ENCODE measurements at places on chromosomes 11 and 22.

DNA sequence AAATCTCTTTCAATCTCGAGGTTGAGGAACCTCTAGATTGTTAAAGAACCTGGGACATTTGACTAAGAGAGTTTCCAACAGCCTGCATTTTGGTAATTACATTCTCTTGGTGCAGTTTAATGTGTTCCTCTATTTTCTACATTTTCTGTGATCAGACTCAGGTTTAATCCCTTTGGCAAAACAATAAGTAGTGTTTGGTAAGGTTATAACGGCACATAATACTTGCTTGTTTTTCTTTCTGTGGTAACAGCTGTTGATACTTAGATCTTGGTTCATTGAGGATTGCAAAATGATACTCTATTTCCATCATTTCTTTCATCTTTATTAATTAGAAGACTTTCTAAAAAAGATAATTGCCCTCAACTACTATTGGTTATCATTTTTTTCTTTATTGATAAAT, 271.3 kb downstream of the SBF2 start:
- no peak for DNase-seq

DNA sequence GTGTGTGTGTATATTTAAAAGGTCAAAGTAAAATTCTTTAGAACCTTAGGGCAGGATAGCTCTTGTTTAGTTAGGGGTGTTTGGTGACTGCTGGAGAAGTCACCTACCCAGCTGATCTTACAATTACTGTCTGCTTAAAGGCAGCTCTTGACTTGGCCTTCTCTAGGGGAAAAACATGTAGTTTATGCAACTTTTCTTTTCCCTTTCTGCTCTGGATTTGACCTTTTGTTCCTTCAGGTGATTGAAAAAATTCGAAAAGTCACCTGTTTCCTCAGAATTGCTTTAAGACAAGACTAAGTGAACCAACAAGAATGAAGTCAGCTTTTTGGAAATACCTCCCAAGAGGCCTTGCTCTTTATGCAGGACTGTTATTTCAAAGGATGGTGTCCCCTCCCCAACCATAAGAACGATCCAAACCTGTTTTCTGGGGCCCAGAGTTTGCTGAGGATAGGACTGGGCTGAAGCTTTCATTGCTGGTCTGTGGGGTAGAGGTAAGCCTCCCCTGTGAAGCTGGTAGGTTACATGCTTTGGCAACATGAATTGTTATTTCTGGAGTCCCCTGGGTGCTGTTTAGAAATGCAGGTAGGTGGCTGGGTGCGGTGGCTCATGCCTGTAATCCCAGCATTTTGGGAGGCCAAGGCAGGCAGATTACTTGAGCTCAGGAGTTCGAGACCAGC, 111.2 kb downstream of the PTPRJ start:
- DNase-seq, result no peak

DNA sequence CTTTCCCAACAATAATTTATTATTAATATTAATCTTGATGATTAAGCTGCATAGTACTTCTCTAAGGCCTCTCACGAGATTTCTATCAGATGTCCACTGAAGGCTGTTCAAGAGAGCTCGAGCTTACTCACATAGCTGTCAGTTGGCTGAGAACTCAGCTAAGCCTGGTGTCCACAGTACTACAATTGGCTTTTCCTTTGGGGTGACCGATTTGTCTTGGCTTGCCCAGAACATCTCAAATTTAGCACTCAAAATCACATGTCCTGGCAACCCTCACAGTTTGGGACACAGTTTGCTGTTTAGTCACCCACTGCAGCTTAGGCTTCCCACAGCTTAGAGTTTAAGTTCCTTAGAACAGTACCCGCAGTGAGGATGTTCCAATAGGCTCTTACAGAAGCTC, 96.5 kb downstream of the LUZP2 start:
- DNase-seq, result no peak

DNA sequence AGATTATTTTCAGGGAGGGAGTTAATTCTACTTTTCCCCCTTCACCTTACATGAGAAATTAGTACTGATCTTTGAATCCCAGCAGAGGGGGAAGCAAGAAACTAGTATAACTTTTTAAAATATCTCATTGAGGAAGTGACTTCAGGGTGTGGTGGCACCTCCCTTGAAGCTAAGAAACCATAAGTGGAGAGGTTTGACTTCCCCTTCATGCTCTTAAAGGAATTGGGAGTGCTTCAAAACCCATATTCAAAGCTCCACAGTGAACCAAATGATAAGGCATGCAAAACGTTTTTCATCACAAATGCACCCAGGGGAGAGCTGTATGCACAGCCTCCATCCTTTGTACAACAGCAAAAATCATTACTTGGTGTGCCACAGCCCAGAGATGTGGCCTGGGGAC, 540 bp downstream of the MS4A14 start:
- no peak for DNase-seq

DNA sequence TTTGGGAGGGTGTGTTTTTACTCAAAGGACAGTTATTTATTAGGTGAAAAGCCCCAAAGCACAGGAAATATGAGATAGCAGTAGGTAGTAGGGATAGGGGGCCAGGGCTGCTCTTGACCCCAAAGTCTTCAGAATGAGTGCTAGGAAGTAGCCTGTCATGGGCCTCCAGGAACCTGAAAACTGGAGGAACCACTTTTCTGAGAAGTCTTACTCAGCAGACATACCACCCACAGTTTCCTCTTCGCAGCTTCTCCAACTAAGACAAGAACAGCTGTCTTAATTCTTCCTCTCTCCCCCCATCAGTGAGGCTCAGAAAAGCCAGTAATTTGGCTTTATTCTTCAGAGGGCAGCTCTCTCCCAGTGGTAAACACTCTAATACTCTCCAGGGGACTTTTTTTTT, 84.0 kb upstream of the CTSC start:
- peak; percentile 60 for DNase-seq

DNA sequence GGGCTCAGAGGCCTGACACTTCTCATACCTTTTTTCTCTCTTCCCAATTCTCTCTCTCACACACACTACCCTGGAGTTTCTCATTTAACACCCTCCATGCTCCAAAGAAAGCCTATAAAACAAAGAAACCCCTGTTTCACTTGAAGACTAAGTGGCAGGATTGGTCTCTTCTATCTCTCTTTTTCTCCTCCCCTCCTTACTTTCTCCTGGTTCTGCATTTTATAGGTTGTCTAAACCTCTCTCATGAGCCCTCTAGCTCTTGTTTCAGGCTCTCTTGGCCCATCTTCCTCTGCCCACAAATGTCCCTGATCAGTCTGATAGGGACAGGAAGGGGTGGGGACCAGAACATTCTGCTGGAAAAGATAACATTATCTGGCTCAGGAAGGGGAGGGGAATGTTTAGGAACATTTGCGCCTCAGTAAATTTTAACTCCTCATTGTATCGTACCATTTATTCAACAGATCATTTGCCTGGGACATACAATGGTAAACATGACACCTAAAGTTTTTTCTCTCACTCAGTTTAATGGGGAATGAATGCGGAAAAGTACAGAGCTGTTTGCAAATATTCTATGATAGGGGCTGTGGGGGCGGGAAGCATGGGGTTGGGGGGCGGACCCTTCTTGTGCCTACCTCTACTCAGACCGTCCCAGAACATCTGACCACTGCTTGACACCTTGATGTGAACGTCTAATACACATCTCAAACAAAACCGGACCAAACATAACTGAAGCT, 10.8 kb downstream of the CRYBA4 start:
- peak; percentile 48 for DNase-seq

DNA sequence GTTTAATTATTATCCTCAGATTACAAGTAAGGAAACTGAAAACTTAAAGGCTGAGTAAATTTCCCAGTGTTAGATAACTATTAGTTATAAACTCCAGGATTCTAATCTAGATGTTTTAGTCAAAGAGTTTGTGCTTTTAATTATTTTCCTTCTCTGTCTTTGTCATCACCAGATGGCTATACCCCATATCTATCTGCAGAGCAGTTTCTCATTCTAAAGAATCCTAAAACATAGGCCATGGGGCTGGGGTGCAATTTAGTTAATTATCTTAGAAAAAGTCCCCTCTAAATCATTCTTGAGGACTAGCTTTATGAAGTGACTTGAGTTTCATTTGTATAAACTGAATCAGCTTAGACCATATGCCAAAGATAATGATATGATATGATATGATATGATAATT, 556.3 kb upstream of the ANO5 start:
- no peak for DNase-seq

DNA sequence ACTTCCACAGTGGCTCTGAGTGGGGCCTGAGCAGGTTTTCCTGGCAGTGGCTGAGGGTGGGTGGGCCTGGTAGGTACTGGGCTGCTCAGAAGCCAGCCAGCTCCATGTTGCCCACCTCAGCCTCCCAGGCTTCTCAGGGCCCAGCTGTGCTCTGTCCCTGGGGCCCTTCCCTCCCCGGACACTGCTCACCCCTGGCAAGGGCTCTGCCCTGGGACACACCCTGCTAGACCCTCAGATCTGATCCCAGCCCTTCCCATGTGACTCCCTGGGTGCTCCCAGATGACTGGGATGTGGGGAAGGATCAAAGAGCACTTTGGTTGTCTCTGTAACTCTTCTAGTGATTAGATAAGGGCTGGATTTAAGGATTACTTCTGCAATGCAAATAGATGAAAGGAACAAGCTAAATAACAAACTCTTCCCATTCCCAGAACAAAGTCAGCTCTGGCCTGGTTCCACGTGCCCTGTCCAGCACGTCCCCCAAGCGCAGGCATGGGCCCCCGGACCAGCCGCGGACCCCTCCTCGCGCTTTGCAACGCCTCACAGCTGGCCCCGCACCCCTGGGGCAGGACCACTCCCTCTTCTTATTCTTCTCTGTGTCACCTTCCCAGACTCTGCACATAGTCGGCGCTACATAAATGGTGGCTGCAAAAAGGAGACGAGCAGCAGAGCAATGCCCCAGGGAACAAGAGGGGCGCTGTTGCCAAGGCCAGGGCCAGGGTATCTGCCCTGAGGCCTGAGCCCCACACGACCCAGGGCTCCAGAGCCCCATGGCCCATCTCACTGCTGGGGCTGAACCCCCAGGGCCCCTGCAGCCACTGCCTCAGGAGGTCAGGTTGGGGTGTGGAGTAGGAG, 5.7 kb upstream of the KRTAP5-6 start:
- DNase-seq, result no peak

DNA sequence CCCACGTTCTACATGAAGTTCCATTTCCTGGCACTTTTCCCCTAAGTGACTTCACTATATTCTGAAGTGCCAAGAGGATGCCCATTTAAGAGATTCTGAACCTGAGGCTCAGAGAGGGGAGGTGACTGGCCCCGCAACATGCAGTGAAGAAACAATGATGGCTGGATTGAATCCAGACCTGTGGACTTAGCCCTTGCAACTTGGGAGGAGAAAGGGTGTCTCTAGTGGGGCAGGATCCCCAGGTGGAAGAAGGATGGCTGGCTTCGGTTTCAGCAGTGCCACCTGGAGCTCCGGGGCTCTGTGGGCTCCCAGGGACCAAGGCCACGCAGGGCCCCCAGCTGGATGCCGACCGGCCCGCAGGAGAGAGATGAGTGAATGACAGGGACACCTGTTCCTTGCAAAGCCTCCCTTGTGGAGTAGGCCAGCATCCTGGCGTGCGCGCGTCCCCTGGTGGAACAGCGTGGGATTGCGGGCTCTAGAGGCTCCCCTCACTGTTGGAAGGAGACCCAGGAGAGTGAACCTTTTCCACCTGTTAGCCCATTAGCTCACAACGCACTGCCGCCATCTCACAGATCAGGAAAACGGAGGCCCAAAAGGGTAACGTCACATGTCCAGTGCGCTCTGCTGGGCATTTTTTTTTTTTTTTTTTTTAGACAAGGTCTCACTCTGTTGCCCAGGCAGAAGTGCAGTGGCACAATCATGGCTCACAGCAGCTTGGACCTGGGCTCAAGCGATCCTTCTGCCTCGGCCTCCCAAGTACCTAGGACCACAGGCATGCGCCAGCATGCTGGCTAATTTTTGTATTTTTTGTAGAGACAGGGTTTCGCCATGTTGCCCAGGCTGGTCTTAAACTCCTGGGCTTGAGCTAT, 104.7 kb downstream of the KIAA1671 start:
- peak; percentile 38 for DNase-seq

- no peak for DNase-seq
Measured at GRCh38 chr11:76159983-76160661, 46.2 kb downstream of the WNT11 start.

DNA sequence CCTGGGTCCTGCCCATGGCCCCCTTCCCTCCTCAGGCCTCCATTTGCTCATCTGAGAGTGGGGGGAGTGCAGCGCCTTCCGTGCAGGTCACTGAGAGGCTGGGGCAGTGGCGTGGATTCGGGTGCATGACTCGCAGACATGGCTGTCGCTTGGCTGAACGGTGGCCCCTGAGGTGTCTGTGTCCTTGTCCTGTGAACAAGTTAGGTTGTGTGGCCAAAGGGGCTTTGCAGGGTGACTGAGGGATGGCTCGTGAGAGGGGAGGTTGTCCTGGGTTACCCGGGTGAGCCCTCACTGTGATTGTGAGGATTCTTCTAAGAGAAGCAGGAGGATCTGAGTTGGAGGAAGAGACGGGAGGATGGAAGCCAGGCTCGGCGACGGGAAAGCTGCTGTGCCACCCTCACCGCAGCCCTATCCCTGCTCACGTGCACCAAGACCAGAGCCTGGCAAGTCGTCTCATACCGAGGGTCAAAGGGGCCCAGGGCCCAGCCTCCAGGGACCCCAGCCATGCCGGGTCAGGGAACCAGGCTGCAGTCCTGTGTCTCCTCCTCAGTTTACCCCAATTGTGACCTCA, 79.1 kb downstream of the KCNQ1 start:
- DNase-seq, result no peak

DNA sequence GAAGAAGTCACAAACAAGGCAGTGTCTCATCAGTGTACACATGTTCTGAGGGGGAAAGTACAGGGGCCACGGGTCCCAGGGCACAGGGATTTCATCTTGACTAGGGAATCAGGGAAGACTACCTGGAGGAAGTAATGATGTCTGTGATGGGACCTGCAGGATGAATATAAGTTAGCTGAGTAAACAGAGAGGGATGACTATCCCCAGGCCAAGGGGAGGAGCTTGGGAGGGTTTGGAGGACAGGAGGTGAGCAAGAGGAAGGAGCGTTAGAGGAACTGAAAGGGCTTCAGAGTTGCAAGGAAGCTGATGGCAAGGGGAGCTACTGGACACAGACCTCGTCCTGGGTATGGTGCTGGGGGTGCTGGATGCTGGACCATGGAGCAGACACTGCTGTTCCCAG, 56.4 kb downstream of the TRAF6 start:
- no peak for DNase-seq

DNA sequence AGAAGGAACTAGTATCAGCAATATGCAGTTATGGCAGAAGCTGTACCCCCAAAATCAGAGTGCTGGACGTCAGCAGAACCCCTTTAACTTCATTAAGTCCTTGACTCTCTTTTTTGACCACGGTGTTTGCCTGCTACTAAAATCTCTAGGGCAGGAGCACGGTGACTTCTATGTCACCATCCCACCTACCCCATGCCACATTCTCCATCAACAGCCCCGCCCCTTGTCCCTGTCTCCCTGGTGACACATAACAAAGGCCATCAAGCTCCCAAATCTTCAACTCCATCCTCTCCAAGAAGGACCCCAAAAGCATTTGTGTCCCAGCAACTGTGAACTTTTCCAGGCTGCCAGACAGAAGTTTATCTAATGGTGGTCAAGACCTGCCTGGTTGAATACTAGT, 894 bp downstream of the ADA2 start:
- DNase-seq, result no peak

- DNase-seq, result peak; percentile 35
Measured at GRCh38 chr22:37259540-37260029, 15.5 kb upstream of the RAC2 start.

All from lung (tissue), 17 donors.